Immature natural killer cell (primary cell): ENCODE measurements at places on chromosomes 16 and 17.

DNA sequence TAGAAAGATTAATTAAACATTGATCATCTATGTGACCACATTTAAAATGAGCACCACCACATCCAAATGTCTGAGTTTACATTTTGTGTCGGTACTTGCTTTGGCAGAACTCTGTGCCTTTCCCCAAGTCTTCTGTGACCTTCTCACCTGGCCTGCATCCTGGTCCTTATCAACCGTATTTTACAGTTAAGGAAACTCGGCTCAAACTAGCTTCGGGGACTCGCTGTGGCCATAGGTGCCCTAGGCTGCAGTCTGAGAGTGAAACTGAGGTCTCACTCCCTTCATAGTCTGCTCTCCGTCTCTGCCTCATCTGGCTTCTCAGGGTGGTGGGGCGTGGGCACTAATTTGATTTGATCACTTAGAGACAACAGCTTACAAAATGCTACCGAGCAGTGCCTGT, 555.5 kb downstream of the WWOX start:
- DNase-seq: no peak
- no peak overlapping the region for H3K27ac ChIP-seq
- H3K27me3 ChIP-seq: no peaks in the 10 kb centered on the region
- no peak overlapping the region for H3K4me3 ChIP-seq
- no peaks in the 10 kb centered on the region for H3K4me1 ChIP-seq
- no peaks in the 10 kb centered on the region for H3K36me3 ChIP-seq

- H3K36me3 ChIP-seq: peaks cover 4% of the 10 kb centered on the region
- peaks cover 26% of the 10 kb centered on the region for H3K4me1 ChIP-seq
- H3K27me3 ChIP-seq: peaks cover 41% of the 10 kb centered on the region
- peak overlapping the region; percentile 75 for H3K4me3 ChIP-seq
- H3K27ac ChIP-seq: peak overlapping the region; percentile 92
- no peak for DNase-seq
Measured at GRCh38 chr16:88633684-88634140, 4.7 kb upstream of the IL17C start.

DNA sequence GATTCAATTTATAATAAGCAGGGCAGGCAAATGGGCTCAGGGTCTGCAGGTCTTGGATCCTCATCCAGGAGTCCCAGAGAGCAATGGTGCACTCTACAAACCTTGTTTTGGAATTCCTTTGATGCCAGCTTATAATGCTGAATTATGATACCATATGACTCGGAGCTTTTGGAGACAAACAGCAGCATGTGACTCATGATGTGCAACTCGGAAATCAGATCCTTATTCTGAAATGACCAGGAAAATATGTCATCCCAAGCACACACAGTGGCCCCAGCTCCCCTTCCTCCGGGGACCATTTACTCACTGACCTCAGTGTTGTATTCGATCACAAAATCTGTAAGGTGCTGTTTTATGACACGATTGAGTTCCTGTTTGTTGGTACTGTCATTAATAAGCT, 20.2 kb upstream of the UMOD start:
- no peaks in the 10 kb centered on the region for H3K36me3 ChIP-seq
- H3K4me1 ChIP-seq: no peaks in the 10 kb centered on the region
- DNase-seq: no peak
- H3K4me3 ChIP-seq: no peak overlapping the region

GRCh38 chr17:50618300-50618699, 16.4 kb upstream of the ABCC3 start:
- peaks cover 14% of the 10 kb centered on the region for H3K4me1 ChIP-seq
- DNase-seq: no peak
- H3K4me3 ChIP-seq: no peak overlapping the region
- peaks cover 8% of the 10 kb centered on the region for H3K27me3 ChIP-seq
- no peak overlapping the region for H3K27ac ChIP-seq

DNA sequence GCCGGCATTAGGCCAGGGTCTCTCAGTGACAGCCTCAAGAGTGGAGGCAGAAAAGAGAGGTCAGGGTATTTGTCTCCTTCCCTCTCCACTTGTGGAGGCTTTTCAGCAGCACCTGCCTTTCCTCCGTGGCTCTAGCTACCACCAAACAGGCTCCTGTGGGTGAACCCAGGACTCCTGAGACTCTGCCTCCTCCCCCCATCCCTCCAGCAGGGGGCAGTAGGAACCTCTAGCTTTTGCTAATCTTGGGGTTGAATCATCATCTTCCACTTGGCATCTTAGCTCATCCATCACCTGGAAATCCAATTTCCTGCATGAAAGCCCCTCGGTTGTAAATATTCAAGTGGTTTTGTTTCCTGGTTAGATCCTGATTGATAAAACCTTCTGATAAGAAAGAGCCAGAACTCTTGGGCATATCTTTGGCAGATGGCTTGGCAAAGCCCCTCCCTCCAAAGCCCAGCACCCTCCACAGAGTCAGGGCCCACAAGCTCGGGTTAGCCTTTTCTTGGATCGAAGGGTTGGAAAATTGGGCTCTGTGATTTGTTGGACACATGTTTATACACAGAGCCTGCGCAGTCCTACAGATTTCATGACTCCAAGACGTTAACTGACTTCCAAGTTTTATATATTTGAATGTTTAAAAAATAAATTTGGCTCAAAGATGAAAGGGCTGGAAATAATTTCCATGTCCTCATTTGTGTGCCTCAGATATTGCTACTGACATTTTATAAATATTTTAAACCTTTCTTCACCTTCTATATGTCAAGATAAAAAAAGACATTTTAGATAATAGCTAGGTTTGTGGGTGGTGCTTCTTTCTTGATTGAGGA, 322.1 kb downstream of the MAP2K4 start:
- H3K4me3 ChIP-seq: no peak overlapping the region
- no peaks in the 10 kb centered on the region for H3K36me3 ChIP-seq
- no peaks in the 10 kb centered on the region for H3K27me3 ChIP-seq
- no peak for DNase-seq
- H3K4me1 ChIP-seq: no peaks in the 10 kb centered on the region

GRCh38 chr17:49318435-49318965, 43.5 kb downstream of the ZNF652 start:
- no peak overlapping the region for H3K4me3 ChIP-seq
- H3K27ac ChIP-seq: no peak overlapping the region
- H3K36me3 ChIP-seq: no peaks in the 10 kb centered on the region

DNA sequence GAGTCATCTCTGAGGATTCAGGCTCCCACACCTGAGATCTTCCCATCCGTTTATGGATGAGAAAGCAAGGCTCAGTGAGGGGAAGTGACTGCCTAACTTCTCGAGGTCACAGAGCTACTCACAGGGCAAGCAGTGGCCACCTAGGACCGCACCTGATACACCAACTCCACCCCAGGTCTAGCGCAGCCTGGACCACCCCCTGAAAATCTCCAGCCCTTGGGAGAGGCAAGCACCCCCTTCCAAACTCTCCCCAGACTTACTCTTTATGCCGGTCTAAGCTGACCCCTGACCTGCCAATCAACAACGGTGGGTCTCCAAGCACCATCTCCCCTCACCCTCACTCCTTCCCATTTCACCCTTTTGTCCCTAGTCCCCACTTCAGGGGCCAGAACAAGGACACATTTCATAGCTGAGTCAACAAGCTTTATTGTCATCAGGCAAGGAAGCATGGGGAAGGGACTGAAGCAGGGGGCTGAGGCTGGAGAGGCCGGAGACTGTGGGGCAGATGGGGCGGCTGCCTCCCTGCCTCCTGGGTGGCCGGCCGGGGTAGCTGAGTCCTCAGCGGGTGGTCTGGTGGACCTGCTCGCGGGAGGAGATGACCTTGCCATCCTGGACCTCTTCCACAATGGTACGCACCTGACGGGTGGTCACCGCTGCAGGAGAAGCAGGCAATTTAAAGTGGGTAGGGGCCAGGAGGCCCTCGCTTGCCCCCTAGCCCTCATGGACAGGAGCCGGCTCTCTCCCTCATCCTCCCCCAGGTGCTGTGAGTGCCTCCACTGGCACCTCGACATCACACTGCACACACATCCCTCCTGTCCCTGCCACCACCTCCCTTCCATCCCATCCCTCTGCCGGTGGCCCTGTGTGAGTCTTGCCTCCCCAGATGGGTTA, 5.1 kb downstream of the KRT17 start:
- H3K4me1 ChIP-seq: no peaks in the 10 kb centered on the region
- no peak overlapping the region for H3K4me3 ChIP-seq
- no peaks in the 10 kb centered on the region for H3K27me3 ChIP-seq
- no peak for DNase-seq

- no peak overlapping the region for H3K4me3 ChIP-seq
- no peak overlapping the region for H3K27ac ChIP-seq
- no peak for DNase-seq
- H3K27me3 ChIP-seq: peaks cover 2% of the 10 kb centered on the region
- H3K36me3 ChIP-seq: no peaks in the 10 kb centered on the region
Measured at GRCh38 chr16:51407921-51408320, 256.9 kb upstream of the SALL1 start.

DNA sequence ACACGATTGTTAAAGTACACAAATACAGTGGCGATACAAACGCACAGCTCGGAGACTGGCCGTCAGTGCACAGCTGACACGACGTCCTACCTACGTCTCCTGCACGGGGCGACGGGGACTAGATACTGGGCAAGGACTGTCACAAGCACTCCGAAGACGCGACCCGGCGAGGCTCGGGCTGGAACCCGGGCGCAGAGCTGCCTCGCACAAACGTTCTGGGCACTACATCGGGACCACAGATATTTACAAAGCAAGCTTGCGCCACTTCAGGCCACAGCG, 13.8 kb downstream of the SLC16A3 start:
- no peak for DNase-seq
- peak overlapping the region; percentile 77 for H3K27ac ChIP-seq
- H3K36me3 ChIP-seq: peaks cover 24% of the 10 kb centered on the region

DNA sequence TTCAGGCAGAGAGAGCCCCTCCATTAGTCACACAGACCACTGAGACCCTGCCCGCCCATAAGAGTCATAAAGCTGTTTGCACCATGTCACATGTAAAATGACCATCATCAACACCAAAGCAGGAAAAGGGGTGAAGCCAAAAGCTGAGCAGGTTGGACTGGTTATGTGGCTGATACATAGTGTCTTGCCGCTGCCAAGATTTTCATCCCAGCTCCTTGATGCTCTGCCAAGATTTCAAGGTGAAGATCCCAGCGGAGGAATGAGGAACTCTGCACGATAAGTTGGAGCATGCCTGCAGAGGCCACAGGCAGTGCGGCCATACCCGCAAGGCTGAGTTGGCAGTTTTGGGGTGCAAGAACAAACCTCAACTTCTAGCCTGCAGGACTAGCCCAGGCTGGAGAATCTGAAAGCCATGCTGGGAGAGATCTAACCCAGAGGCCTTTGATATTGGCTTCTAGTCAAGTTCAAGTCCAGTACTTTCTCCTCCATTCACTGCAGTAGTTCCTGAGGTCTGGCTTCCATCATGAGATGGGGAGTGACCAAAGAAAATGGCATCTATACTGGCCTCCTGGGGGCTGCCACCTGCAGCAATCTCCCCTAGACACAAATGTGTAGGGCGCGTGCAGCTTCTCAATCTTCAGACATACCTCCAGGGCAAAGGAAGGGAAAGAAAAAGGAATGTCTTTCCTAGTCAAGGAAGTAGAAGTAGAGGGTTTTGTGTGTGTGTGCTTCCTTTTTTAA, 79.7 kb upstream of the NOL11 start:
- H3K27ac ChIP-seq: no peak overlapping the region
- peaks cover 14% of the 10 kb centered on the region for H3K36me3 ChIP-seq
- H3K27me3 ChIP-seq: peaks cover 2% of the 10 kb centered on the region

DNA sequence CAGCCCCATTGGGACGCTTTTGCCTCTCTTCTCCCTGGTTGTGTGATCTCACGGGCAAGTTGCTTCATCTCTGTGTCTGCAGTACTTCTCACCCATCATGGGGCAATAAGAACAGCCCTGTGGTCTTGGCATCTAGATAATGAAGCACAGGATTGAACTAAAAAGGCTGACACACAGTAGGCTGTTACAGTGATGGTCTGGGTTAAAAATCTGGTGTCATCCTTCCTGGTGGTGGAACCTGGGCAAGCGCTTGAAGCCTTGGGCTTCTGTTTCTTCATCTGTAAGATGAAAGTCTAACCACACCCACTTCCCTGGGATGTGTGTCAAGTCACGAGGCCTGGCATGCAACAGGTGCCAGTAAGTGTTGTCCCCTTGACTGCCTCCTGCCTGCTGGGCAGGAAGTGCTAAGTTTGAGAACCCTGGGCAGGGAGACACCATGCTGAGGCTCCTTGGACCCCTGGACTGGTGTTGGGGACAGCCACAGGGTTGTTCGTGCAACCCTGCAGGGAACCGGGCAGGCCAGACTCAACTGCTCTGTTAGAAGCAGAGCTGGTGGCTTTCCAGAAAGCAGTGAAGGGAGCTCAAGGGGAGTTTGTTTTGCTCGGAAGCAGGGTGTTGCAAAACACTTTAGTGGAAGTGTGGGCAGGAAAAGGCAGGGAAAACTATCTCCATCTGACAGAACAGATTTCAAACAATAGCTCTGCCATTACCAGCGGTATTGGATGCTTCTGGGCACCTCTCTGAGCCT, 5.9 kb upstream of the MAP2K3 start:
- DNase-seq: no peak
- H3K27me3 ChIP-seq: peaks cover 1% of the 10 kb centered on the region
- H3K36me3 ChIP-seq: no peaks in the 10 kb centered on the region
- peaks cover 32% of the 10 kb centered on the region for H3K4me1 ChIP-seq
- no peak overlapping the region for H3K4me3 ChIP-seq

DNA sequence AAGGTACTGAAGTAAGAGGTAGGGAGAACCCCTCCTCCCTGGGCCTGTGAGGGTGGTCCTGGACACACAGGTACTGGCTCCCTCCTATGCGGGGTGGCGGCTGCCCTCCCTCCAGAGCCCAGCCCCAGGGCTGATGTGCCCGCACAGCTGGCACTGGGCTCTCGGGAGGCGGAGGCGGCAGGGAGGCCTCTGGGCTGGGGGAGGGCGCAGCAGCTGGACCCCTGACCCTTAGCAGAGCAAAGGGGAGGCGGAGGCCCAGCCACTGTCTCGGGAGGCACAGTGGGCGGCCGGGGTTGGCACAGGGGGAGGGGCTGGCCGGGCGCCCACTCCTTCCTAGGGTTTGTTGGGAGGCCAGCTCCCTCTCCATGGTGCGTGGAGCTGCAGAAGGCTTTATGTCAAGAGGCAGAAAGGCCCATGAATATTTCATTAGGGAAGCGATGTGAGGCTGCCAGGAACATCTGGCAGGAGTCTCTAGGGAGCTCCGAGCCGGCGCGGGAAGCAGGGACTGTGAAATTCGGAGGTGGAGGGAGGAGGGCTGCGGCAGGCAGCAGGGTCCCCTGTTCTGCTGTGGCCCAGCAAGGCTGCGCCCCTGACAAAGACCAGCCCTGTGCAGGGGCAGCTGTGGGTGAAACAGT, 44.1 kb upstream of the ACSF3 start:
- H3K36me3 ChIP-seq: no peaks in the 10 kb centered on the region
- no peaks in the 10 kb centered on the region for H3K27me3 ChIP-seq
- no peaks in the 10 kb centered on the region for H3K4me1 ChIP-seq
- H3K4me3 ChIP-seq: no peak overlapping the region
- DNase-seq: no peak
